Foreskin fibroblast (primary cell): ENCODE measurements at places on chromosomes 4 and X.

DNA sequence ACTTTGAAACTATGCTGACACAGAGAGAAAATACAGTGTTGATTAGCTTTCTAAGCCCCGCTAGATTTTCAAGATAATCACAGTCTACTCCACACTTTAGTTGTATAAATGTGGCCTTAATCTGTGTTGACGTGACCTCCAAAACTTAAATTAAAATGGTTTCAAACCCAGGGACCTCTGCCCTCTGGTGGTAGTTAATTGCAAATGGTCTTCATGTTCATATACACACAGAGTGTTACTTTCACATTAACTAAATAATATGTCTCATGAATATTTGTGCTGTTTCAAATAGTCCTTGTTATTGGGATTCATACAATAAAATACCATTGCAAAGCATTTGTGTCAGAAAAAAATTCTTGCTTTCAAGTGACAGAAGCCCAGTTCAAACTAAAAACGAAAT, 64.3 kb downstream of the TASL start:
- DNase-seq = peak; percentile 28

DNA sequence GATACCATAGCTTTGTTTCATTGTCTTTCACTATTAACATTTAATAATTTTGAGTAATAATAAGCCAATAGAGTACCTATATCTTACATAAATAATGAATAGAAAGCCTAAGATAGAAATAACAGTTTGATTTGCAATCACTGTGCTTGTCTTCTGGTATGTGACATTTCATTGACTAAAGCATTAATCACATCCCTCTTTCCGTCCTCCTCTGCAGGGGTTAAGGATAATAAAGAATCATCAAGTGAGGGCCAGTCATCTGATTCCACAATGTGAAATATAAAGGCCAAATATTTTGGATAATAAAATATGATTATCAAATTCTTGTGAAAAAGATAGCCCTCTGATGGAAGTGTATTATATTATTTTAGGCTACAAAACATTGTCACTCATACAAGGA, 2073.4 kb downstream of the ARAP2 start:
- DNase-seq = peak; percentile 84

- no peak for DNase-seq
These were observed 90.9 kb downstream of the HNRNPD start for GRCh38 chr4:82282875-82283274.

DNA sequence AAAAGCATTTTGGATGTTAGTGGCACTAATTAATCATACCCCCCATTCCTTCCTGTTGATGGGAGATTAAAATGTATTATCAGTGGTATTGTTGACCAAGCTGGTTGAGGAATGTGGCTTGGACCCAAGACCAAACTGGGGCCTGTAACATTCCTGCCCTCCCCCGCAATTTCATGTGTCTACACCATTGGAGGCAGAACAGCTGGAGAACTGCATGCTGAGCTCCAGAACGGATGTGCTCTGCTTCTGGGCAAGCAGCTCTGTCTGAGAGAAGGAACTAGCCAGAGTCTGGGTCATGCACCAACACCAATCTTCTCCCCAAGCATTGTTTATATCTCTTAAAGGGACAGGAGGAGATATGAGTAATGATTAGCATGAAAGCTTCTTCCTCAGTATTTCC, 185.5 kb downstream of the CEP135 start:
- DNase-seq = no peak

DNA sequence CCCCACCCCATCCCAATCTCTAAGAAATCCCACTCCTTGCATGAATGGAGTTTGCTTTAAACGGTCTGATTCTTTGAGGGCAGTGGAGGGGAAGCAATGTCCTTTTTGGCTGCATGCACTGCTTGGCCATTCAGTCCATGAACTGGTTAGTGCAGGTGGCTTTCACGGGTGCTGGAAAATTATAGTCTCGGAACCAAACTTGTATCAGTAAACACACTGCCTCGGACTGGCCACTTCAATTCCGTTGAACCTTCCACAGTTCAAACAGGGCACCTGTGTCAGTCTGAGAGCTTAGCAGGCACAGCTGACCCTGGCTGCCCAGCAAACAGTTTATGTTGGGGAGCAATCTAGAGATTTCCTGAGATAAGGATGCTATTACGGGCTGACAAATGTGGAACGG, 255.6 kb downstream of the DHX15 start:
- DNase-seq = no peak

GRCh38 chr4:113294908-113295307, 245.5 kb downstream of the ANK2 start:
- DNase-seq = peak; percentile 10

- no peak for DNase-seq
These were observed 53.2 kb downstream of the ZFYVE28 start for GRCh38 chr4:2365054-2365912.

- no peak for DNase-seq
These were observed 136.1 kb downstream of the MID1IP1 start for GRCh38 chrX:38937400-38937799.

GRCh38 chr4:2501034-2501594, 32.2 kb downstream of the RNF4 start:
- DNase-seq = no peak

GRCh38 chr4:109616243-109616642, 56.2 kb downstream of the MCUB start:
- no peak for DNase-seq

DNA sequence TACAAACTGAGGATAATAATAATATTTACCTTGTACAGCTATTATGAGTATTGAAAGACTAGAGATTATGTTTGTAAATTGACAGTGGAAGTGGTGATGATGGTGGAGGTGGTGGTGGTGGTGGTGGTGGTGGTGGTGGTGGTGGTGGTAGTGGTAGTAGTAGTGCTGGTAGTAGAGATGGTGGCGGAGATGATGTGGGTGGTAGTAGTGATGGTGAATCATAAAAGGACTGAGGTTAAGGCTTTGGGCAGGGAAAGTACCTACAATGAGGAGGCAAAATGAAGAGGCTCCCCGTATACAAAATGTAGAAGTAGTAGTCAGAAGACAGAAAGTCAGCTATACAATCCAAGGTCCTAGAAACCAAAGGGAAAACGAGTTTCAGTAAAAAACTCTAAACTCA, 214.1 kb downstream of the BCOR start:
- no peak for DNase-seq

DNA sequence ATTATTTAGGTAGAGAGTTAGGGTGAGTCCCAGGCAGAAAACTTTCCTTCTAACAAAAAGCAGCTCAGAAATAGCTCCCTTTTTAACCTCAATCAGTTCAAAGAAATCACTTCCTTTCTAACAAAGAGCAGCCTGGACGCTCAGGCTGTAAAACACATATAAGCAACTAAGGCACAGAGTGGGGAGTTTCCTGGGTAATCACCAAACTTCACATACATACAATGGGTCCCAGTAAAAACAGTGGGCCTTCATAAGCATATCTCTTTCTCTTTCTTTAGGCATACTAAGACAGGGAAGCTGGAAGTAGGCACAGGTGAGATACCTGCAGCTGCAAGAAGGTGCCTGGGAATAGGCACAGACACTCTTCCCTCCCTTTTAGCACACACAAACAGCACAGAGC, 4.9 kb upstream of the NAF1 start:
- DNase-seq = no peak

- no peak for DNase-seq
These were observed 29.1 kb downstream of the NAF1 start for GRCh38 chr4:163137581-163137980.

- DNase-seq = no peak
These were observed 509.8 kb downstream of the ARAP2 start for GRCh38 chr4:35734381-35735098.

DNA sequence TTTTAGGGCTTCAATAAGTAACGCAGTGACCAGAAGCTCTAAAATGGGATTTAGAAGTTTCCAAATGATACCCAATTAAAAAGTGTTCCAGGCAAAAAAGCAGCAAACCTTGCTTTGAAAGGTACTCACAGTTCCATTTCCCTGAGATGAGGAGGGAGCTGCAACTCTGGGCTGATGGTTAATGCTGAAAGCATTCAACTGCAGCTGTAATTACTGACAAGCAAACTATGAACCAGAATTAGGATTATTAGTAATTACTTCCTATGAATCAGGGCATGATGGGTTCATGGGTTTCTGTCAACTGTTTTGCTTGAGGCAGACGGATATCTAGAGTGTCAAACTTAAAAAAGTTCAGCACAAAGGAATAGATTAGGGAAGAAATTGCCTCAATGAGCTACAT, 357.4 kb downstream of the STIM2 start:
- DNase-seq = peak; percentile 2

DNA sequence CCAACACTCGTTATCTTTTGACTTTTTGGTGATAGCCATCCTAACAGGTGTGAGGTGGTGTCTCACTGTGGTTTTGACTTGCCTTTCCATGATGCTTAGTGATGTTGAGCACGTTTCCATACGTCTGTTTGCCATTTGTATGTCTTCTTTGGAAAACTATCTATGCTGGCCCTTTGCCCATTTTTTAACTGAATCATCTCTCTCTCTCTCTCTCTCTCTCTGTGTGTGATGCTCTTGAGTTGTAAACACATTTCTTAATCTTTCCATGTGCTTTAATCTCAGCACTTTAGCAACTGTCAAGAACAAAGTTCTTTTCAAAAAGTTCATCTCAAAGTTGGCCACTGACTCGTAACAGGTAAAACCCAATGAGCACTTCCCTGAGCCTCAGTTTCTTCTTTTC, 10.5 kb downstream of the SORBS2 start:
- no peak for DNase-seq

DNA sequence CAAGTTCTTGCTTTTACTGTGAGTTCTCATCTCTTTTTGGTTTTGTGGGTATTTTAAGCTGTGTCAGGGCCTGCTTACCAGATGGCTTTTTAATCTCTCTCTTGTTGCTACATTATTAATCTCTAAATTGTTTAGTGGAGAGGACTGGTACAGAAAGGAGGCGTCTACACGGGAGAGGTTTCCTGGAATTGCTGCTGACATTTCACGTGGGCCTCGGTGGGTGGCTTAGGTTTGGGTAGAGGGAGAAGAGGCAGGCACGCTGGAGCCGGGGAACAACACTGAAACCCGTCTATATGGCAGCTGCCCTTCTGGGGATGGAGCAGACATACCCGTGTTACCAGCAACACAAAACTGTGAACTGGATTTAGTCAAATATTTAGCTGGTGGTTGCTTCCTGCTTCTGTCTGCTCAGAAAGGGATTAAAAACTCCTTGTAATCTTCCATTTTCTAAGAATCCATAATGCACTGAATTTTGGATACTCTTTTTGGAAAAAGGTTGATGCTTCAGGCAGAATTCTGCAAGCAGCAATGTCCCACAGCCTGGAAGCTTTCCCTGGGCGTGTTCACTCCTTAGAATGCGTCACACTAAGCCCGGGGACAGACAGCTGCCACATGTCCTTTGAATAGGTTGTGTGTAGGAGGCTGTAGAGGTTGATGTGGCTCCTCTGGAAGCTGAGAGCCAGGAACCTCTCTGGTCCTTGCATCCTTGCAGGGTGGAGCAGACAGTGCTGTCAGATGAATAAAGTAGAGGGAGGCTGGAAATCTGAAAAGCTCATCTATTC, 199.8 kb upstream of the GATB start:
- no peak for DNase-seq

DNA sequence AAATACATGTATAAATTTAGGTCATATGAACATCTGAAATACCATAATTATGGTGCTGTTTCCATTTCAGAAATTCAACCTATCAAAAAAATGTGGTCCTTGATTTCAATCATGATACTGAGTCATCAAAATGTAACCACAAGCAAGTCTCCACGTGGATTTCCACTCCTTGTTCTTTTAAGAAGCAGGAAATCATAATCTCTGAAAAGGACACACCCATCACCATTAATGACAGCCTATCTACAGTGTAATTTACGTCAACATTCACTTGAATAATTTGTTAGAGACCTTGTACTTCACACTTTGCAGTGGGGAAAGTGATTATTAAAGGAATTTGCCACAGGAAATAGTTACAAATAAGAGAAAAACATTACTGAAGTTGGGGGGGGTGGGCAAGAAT, 17.7 kb upstream of the SLC7A11 start:
- peak; percentile 51 for DNase-seq

- no peak for DNase-seq
These were observed 258.1 kb downstream of the UNC5C start for GRCh38 chr4:95290702-95291101.

DNA sequence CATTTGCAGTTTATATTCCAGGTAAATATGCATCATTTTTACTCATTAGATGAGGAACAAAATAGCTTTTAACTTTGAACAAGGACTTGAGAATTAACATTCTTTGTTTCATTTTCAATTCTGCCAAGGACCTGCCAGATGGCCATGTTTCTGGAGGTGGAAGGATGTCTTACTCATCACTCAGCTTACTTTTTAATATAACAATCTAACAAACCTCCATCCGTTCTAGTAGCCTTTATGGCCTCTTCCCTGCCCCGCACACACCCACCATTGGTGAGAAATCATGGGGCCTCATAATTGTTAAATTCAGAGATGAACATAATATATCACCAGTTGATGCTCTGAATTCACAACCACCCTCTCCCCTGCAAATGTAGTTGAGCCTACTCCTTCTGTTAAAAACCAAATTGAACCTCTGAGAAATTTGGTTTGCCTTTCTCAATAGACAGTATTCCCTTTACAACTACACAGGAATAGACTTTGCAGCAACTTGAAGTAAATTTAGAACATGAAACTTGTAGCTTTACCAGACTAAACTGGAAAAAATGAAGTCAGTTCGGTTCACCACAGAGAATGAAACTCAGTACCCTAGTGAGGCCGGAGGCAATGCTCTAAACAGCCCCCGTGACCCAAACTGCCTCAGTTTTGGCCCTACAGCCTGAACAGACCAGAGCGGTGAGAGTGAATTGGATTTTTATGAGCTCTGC, 50.1 kb upstream of the ACSL4 start:
- DNase-seq = peak; percentile 17

- no peak for DNase-seq
These were observed 87.2 kb downstream of the HS3ST1 start for GRCh38 chr4:11341337-11342043.

DNA sequence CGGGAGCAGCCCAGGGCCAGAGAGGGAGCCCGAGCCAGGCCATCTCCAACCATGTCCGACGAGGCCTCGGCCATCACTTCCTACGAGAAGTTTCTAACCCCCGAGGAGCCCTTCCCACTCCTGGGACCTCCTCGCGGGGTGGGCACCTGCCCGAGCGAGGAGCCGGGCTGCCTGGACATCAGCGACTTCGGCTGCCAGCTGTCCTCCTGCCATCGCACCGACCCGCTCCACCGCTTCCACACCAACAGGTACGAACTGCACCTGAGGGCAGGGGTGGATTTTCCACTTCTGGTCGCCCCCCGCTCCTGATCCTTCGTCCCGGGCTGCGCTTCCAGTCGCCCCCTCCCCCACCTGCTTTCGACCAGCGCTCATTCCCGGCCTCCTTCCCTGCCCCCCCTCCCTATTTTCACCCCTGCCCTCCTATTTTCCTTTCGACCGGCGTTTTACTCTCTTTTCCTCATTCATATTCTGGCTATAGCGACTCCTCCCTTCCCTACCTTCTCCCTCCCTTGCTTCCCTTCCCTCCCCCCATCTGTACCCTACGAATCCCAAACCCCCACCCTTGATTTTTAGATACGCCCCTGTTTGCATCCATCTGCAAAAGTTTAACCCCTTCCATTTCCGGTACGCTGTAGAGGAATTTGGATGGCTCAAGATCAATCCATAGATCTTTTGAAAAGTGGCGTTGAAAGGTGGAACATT, 633 bp downstream of the FAM199X start:
- peak; percentile 7 for DNase-seq
